ENCODE measurements at places on chromosomes 3 and 15. TPM values are rescaled to one million over a fixed set of nuclear protein-coding genes. Genes with fewer than 3 reads are reported as not detected.

Gene SPESP1
- total RNA-seq = not detected

Gene SEMA6D
- not detected for total RNA-seq

Gene ALDH1A3
- total RNA-seq = 14.5 TPM

Gene SLC6A1
- total RNA-seq = not detected

Gene ARGFX
- total RNA-seq = not detected

Gene ZBED2
- 0.20 TPM for total RNA-seq

Gene KNL1
- total RNA-seq = 9.8 TPM

Gene MYRIP
- total RNA-seq = not detected
